AG20443 (cell line): ENCODE measurements at places on chromosomes 1 and 21.

GRCh38 chr21:42495027-42495426 lies 997 bp downstream of the RSPH1 start:
- DNase-seq, result no peak

DNA sequence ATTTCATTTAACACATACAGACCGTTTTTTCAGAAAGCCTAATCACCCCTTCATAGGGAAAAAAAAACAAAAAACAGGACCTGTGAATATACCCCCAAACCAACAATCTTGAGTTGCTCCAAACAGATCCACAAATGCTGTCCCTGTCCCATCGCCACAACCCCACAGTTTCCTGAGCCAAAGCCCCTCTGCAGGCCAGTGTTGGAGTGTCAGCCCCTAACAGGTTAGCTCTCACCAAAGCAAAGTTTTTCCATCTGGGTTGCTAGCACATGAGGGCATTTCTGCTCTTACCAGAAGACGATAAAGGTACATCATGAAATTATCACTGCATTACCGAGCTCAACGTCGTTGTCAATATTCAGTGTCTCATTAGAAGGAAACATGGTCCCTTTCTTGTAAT lies 40.8 kb downstream of the MCOLN2 start:
- DNase-seq, result no peak

DNA sequence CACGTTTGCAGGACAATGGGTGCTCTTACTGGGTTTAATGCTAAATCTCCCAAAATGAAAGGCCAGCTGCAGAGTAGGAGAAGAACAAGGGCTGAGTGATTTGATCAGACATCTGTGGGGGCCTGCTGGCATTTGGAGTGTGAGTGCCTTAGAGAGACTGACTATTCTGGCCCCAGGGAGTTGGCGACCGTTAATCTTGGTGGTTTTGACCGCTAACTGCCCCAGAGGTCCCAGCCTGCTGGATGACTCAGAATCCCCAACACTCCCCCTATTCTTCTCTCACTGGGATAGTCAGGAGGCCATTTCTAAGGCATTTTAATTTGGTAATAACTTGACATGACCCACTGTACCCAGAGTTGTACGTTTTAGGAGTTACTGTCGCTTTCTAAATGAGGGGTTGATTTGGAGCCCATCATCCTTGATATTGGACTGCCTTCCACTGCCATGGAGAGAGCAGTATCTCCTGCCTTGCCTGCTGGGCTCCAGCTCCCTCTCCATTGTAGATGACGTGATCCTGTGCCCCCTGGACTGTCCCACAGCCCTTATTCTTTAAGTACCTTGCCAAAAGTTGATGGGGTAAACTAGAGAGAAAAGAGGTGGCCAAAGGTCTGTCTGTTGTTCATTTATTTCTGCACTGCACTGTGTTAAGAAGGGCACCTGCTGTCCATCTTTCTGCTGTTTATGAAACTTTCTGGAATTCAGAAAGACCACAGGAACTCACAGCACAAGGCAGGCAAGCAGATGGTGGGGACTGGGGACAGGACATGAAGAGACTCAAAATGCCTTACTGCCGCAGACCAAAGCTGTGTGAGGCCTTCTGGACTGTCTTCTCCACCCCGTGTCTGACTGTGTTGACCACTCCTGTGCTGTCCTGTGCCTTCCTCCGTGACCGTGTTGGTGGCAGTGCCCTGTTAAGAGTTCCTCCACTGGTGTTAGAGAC lies 98.2 kb upstream of the ARTN start:
- DNase-seq, result peak; percentile 89

GRCh38 chr1:98333406-98333805 lies 328.1 kb upstream of the SNX7 start:
- no peak for DNase-seq

GRCh38 chr1:109167001-109167506 lies 46.7 kb upstream of the SARS1 start:
- DNase-seq, result no peak

DNA sequence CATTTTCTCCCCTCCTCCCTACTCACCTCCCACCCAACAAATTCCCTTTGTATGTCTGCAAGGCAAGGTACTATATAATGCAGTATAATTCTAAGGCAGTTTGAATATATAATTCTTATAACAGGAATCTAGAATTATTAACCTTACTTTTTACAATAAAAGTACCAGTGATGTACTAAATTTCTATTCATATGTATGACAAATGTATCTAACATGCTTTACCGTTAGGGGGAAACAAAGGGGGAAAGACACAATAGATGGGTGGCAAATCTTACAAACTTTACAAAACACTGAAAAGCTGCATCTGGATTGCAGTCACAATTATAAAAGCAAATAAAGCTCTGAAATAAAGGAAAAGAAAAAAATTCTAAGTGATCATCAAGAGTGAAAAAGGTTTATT lies 2.3 kb downstream of the PIK3R3 start:
- no peak for DNase-seq

DNA sequence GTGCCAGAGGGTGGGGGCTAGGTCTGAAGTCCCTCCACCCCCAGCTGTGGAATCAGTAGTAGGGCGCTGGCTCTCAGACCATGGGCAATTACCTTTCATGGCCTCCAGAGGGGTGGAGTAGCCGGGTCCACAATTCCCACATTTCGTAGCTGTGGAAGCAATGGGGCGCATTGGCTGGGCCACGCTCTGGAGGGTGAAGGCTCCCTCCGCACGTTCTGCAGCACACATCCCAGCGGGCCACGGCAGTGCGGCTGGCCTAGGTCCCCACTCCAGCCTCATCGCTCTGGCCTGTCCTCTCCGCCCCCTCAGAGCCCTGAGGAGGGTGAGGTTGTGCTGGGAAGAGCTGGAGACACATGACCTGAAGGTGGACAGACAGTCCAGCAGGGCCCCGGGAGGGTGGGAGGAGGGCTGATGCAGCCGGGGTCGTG lies 2.9 kb downstream of the SELENBP1 start:
- DNase-seq, result no peak

DNA sequence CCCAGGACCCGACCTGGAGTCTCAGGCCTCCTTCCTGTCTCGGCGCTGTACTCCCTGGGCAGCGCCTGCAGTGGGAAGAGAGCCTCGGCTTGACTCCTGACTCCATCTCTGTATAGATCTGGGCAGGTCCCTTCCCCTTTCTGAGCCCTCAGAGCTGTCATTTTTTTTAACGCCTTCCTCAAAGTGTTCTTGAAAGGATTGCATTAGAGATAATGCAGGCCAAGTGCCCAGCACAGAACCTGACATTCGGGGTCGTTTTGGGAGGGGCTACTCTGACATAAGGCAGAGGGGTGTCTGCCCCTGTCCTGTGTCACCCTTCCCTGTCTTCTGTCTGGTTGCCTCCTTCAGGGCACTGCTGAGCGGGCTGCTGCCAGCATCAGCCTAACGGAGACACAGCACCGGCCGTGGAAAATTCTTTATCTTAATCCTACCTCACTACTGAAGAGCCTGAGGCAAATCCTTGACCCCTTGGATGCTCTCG lies 271.6 kb downstream of the TRABD2B start:
- DNase-seq, result no peak

DNA sequence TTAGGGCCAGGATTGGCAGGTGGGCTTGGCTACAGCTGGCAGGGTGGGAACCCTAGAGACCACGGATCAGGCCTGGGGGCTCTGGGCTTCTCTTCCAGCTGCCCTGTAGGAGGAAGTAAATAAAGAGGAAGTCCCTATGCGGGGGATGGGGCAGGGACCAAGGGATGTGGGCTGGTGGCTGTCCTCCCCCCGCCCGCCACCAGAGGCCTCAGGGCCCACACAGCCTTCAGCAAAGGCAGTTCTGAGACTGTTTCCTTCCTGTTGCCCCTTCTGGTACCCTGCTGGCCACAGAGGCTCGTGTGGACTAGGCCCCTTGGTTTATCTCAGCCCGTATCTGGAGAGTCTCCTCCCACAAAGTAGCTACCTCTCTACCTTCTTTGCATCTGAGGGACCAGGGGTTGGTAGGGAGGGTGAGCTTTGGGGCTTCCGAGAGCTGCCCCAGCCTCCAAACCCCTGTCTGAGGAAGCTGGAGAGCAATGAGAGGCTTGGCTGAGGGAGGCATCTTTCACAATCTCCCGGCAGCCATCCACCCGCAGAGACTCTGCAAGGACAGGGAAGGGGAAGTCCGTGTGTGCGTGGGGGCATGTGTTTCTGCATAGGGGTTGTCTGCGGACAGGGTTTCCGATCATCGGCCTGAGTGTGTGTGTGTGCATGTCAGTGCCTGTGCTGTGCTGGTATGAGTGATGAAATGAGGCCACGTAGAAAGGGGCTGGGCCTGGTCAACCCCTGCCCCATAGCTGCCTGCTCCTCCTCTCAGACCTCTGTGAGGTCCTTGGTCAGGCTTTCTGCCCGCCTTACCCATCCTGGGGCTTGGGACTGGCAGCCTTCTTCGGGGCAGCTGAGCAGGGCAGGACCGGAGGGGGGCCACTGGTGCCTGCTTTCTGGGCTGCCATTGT lies 12.5 kb downstream of the RPS6KA1 start:
- DNase-seq, result peak; percentile 80

DNA sequence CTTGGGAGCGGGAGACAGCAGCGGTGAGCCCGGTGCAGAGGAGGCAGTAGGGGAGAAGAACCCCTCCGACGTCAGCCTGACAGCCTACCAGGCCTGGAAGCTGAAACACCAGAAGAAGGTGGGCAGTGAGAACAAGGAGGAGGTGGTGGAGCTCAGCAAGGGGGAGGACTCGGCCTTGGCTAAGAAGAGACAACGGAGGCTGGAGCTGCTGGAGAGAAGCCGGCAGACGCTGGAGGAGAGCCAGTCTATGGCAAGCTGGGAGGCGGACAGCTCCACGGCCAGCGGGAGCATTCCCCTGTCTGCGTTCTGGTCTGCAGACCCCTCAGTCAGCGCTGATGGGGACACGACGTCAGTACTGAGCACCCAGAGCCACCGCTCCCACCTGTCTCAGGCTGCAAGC lies 32.9 kb downstream of the STYXL2 start:
- no peak for DNase-seq

GRCh38 chr1:114482585-114482984 lies 28.4 kb downstream of the TRIM33 start:
- no peak for DNase-seq

DNA sequence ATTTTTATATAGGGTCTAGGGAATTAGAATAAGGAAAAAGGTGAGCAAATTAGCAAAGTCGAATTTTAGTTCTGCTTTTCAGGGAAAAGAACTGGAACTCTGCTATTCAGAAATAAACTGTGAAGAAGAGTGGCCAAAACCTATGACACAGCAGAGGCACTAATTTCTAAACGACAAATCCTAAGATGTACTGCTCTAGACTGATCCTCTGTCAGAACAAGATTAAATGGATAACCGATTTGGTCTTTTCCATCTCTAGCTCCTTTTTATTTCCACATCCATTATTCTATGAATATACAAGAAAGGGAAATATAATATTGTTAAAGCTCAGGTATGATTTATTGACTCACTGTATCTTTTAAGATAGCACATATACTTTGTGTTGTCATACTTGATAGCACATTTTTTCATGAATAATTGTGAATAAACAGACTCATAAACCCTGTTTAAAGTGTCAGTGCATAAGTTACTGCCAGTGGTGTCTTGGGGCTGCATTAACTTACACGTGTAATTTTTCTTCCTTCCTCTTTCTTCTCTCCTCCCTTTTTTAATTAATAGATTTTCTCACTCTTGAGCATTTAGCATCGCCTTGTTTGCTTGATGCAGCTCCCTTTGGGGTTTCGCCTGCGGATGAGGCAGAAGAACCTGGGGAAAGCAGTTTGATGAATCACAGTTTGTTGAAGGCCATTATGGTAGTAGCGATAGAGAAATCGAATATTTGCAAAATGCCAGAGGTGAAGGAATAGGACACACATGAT lies 496.6 kb downstream of the ADGRL2 start:
- no peak for DNase-seq

- DNase-seq, result no peak
These were observed 14.1 kb upstream of the TMEM240 start for GRCh38 chr1:1554550-1554925.

GRCh38 chr1:116262995-116263385 lies 110.1 kb upstream of the ATP1A1 start:
- DNase-seq, result no peak

DNA sequence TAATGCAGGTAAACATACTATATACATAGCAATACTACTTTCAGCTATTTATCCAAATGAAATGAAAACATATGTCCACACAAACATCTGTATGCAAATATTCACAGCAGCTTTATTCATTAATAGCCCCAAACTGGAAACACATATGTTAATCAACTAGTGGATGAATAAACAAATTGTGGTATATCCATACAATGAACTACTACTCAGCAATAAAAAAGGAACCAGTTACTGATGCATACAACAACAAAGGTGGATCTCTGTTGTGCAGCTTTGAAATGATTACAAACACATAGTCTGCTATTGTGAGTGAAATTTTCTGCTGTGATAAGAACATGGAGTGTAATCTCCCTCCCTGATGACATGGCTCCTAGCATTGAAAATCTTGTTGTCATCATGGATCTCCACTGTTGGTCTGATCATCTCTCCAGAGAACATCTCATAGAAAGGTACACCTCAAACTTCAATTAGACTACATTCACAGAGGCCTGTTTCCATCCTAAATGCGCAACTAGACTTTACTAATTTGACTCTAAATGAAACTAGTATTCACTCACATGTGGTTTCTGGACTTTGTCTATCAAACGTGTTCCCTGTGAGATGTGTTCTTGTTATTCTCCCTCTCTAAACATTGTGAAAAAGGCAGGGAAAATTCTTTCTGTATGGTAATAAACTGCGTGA lies 10.7 kb downstream of the INTS7 start:
- no peak for DNase-seq

- DNase-seq, result no peak
These were observed 47.2 kb downstream of the PTPRF start for GRCh38 chr1:43577655-43578542.

DNA sequence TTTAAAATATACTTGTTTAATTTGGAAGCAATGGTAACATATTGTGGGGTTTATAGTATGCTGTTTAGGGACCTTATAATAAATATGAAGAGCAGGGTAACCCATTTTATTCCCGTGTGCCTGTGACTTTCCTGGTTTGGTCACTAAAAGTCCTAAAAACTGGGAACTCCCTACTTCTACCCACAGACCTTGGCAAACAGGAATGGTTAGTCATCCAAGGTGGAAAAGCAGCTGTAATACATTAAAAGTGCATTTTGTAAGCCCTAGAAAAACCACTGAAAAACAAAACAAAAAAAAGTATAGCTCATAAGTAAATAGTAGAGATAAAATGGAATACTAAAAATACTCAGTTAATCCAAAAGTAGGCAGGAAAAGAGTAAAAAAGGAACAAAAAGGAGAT lies 538.9 kb downstream of the LMO4 start:
- DNase-seq, result peak; percentile 61

DNA sequence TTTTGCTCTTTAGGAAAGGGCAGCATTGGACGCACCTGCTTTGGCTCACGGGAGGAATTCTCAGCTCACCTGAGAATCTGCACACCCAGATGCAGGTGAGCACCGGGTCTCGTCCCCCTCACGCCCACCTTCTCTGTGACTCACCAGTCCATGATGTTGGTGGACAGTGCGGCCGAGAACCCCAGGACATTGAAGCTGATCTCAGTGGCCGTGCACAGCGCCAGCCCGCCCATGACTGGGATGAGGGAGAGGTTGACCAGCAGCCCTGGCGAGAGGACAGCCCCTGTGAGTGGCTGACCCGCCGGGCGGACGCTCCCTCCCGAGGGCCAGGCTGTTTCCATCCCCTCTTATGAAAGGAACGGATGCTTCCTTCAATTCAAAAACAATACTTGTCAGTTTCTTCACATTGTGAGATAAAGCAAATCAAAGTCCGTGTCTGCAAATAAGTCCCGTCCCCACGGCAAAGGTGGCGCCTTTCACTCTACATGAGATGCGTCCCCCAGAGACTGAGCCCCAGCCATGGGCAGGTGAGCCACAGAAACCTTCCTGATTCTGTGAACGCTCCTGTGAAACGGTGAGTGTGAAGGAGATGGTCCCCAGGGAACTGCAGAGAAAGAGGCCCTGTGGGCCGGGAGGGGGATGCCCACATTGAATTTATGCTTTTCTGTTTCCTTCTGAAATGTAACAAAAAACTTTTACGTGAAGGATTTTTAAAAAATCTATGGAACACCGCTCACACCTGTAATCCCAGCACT lies 12.7 kb upstream of the CDK11B start:
- no peak for DNase-seq
